ENCODE measurements at places on chromosomes 1 and 21.

DNA sequence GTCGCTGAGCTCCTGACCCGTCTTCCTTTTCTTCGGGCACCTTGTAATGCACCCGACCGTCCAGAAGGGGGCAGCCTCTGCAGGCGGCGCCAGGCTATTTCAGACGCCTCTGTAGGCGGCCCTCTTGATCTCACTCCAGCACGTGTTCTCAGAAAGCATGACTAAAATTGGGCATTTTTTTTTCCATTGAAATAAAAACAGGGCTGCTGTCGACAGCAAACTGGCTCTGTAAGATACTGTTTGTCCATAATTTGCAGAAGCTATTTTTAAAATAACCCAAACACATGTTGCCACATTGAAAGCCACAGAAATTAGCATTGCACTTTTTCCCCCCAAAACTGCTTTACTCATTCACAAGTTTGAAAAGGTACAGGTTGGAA, 78.0 kb downstream of the STUM start:
- DNase-seq, result peak; percentile 66

GRCh38 chr1:4584449-4584848, 70.0 kb upstream of the AJAP1 start:
- DNase-seq, result no peak

DNA sequence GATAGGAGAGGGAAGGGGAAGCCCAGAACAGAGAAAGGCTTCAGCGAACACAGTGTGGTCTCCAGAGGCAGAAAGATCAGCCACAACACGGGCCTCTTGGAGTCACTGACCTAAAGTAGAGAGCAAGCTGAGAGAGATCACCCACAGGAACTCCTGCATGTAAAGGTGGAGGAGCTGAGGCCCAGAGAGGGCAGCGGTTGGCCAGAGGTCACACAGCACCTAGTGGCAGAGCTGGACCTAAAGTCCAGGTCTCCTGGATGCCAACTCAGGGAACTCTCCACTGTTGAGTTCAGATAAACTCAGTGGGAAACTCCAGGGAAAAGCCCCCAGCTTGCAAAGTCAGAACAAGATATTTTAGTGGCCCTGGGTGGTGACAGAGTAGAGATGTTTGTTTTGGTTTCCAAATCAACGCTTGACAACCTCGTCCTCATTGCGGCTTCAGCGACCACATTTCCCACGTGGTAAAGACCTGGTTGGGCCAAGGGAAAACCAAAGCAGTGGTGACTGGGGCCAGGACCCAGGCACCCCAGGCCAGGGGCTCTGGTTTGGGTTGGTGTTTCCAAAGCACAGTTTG, 4.6 kb downstream of the IFFO2 start:
- DNase-seq, result no peak

- DNase-seq, result no peak
Observed at GRCh38 chr1:199799116-199799515, 228.4 kb upstream of the NR5A2 start.

DNA sequence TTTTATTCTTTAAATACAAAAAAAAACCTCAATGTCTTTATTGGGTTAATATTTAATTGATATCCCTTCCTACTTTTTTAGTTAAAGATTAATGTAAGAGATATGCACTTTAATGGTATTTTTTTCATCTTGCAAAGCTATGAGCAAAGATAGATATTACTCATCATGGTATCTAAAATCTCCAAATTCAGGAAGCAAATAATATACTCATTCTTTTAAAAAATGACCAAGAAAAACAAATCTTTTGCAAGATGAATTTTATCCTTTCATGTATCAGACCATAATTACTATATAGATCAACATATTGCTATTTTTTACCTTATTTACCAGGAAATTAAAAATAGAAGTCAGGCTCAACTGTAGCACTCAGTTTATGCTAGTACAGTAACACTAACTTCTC, 330.4 kb downstream of the KCNT2 start:
- no peak for DNase-seq

All from stimulated activated CD4-positive, alpha-beta T cell treated with anti-CD3 and anti-CD28 coated beads, TNF-alpha, amount 100 ng/mL, for 4 hours (primary cell).